Daoy (cell line): ENCODE measurements at places on chromosomes 2 and 18. TPM values are rescaled to one million over a fixed set of nuclear protein-coding genes. Genes with fewer than 3 reads are reported as not detected.

GRCh38 chr2:75465317-75465984 lies 95.3 kb downstream of the EVA1A start:
- DNase-seq, result peak; percentile 41

DNA sequence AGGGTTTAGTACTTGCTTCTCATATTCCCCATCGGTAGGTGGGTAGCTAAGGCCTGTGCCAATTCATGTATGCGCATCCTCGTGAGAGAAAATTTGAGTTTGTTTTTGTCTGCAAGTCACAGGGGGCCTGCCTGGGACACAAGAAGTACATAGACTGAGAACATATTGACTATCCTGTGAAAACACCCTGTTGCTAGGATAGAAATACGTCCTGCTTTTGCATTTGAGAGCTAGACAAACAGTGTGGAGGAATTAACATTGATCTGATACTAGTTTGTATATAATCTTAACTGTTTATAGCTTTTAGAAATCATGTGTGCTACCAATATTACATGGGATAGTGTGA lies 10.9 kb downstream of the WDR7 start:
- no peak for DNase-seq

DNA sequence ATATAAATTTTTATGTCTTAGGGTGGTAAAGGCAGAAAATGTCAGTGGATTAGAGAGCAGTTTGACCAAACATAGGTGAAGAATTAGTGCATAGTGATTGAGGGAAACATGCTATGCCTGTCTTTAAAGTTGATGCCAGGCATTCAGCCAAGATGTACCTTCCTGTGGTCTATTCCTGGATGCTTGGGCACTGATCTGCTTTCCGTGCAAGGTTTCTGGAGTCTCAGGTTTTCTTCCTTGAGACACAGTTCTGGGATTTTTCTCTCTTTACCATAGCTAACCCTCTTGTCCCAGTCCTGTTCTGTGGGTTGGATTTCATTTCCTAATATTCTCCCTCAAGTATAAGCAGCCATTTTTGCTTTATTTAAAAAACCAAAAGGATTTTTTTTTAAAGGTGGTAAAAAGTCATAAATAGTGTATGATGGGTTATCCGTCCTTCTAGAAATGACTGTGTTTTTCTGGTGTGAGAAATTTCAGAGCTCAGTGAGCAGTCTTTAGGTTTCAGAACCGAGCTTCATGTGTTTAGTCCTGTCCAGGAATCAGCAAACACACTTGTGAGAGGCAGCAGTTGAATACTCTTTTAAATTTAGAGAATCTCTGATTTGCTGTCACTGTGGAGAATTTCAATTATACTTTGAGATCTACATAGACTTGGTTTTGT lies 43.0 kb upstream of the CYBRD1 start:
- DNase-seq, result peak; percentile 17

- DNase-seq, result no peak
These were observed 20.5 kb downstream of the FTCDNL1 start for GRCh38 chr2:199830531-199830930.

The ING5 gene
- total RNA-seq, result 12.0 and 21.0 TPM in 2 replicates

DNA sequence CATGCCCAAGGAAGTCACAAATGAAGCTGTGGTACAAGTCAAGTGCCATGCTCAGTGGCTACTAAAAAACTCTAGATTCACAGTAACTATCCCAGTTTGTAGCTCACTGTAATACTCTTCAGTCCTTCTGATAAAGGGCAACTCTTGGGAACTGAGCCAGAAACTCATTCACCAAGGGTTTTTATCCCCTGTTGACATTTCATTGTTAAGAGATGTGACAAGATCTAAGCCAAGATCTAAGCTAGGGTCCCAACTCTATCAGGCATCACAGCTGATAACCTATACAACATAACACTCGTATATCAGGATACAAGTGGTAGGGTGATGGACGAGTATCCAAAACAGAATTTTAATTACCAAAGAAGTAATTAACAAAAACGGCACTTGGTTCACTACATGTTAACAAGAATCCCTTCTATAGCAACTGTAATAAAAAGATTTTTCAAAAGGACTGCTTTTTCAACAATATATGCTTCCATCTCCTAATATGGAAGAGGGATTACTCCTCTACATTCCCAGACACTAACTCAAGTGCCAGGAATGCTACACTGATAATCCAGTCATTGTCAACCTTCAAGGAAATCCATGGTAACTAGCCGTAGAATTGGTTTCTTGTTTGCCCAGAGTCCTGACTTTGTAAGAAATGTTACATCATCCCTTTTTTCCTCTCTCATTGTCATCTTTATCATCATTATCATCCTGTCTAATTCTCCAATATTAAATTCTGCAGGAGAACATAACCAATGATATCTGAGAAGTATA lies 111.7 kb downstream of the CDH2 start:
- peak; percentile 58 for DNase-seq

GRCh38 chr2:3189076-3189591 lies 188.5 kb downstream of the EIPR1 start:
- DNase-seq, result no peak

- no peak for DNase-seq
These were observed 600.2 kb downstream of the NYAP2 start for GRCh38 chr2:225999692-226000091.

The AFG3L2 gene
- 54.3 and 64.2 TPM in 2 replicates for total RNA-seq

GRCh38 chr2:45014831-45015230 lies 5.6 kb upstream of the SIX2 start:
- no peak for DNase-seq

The GPR39 gene
- 5.5 and 8.1 TPM in 2 replicates for total RNA-seq

The EMX1 gene
- total RNA-seq, result 0.06 and 0.29 TPM in 2 replicates

The CFAP221 gene
- 0.29 and 2.0 TPM in 2 replicates for total RNA-seq

The FAP gene
- total RNA-seq, result 6.9 and 10.1 TPM in 2 replicates

DNA sequence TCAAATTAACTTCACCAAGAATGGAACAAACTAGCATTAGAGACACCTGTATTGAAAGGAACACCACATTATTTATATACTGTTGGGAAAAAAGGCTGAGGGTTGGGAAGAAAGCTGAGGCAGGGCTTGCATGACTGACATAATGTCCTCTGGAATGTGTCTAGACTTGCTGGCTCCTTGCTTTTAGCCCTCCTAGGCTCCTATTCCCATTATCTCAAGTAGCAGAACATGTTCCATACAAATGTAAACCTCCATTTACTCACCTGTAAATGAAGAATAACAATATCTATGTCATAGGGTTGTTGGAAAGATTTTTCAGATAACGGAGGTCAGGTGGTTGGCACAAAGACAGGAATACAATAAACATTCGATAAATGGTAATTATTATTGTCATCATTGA lies 976 bp upstream of the ACADL start:
- no peak for DNase-seq

- no peak for DNase-seq
These were observed 7.2 kb downstream of the CPSF3 start for GRCh38 chr2:9430316-9431293.

The CPLX4 gene
- not detected in 2 replicates for total RNA-seq

DNA sequence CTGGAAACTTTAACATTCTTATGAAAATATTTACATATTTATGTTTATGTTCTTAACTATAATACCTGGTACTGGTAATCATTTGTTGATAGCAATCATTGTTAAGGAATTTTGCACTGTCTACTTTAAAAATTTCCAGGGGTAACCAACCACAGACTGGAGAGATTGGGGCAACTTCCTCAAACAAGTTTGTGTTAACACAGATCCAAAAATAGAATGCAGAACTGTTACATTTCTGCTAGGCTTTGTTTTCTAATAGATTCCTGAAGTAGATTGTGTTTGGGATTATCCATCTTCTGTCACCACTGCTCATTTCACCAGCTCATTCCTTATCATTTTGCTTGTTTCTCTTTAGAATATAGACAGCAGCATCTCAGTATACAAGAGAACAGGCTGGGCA lies 23.7 kb downstream of the RNF125 start:
- no peak for DNase-seq

DNA sequence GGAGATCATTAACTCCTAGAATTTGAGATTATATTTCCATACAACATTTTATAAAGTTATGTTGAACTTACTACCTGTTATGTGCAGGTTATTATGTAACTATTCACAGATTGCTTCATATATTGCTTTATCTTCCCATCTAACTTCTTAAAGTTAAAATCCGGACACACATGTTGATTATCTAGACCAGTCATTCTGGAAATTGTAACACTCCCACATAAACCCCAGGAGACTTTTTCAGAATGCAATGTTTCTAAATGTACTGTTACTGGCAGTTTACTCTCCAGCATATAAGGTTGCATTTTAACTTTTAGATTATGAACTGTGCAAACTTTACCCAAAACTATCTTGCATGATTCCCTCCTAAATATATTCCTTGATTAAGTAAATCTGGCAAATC lies 70.5 kb upstream of the FAM117B start:
- DNase-seq, result no peak

The FOXD4L1 gene
- total RNA-seq, result 0.11 TPM in 1 of 2 replicates, not detected in the other

GRCh38 chr2:227870710-227871374 lies 589 bp upstream of the DAW1 start:
- DNase-seq, result peak; percentile 66

GRCh38 chr2:49003201-49003600 lies 151.1 kb downstream of the FSHR start:
- DNase-seq, result no peak

GRCh38 chr2:185628985-185629384 lies 109.6 kb upstream of the FSIP2 start:
- peak; percentile 5 for DNase-seq

The COBLL1 gene
- 4.6 and 6.7 TPM in 2 replicates for total RNA-seq

- DNase-seq, result no peak
These were observed 50.4 kb upstream of the TMEM247 start for GRCh38 chr2:46428911-46429436.

DNA sequence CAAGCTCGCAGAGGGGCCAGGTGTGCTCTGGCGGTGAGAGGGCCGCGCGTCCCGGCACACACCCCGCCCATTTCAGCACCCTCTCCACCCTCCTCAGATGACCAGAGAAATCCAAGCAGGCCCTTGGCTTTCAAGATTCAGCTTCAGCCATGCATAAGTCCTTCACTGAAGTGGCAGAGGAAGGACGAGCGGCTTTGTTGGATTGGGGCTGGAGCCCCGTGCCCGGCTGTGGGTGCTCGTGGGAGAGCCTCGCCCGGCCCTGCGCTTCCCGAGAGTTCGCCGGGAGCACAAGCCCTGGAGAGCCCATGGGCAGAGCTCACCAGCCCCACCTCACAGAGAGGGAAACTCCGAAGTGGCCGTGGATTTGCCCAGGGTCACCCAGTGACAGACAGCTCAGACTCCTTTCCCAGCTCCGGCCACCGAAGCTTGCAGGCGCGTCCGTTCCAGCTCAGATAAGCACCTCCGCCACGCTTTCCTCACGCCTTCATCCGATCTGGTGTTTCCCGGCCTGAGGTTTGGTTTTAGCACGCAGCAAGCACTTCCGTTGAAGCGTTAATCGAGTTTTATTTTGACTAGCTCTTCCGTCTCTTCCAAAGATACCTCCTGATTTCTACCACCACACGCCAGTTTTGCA lies 45.6 kb upstream of the MTCL1 start:
- no peak for DNase-seq

The CCDC178 gene
- not detected in 2 replicates for total RNA-seq

The DSG2 gene
- 22.2 and 22.3 TPM in 2 replicates for total RNA-seq

DNA sequence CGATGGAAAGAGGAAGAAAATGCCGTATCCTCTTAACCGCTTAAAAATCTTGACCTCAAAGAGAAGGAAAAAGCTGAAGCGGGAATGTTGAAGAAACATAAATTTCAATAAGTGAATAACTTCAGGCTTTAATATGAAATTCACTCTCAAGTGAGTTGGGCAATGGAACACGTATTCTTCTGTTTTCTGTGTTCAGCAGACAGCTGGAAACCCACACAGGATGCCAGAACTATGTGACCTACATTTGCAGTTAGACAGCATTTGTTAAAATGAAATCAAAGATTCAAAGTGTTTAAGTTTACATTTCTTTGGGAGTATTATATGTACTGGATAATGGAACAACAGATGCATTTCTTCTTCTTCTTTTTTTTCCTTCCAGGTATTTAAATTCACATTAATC lies 80.5 kb upstream of the SPATS2L start:
- no peak for DNase-seq

- peak; percentile 9 for DNase-seq
These were observed 137.6 kb downstream of the MYO1B start for GRCh38 chr2:191382801-191383200.

GRCh38 chr2:233793465-233794127 lies 15.5 kb downstream of the MROH2A start:
- DNase-seq, result no peak

GRCh38 chr2:24894750-24895149 lies 25.3 kb downstream of the ADCY3 start:
- no peak for DNase-seq

DNA sequence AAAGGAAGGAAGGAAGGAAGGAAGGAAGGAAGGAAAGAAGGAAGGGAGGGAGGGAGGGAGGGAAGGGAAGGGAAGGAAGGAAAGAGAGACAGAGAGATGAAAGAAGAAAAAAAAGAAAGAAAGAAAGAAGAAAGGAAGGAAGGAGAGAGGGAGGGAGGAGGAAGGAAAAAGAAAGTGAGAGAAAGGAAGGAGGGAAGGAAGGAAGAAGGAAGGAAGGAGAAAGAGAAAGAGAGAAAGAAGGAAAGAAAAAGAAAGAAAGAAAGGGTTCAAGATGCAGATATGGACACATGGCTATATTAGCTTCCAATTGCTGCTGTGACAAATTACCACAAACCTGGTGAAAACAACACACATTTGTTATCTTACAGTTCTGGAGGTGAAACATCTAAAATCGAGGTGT lies 20.4 kb upstream of the UBE2F start:
- no peak for DNase-seq

GRCh38 chr2:39383146-39383545 lies 53.9 kb downstream of the MAP4K3 start:
- DNase-seq, result no peak

- DNase-seq, result no peak
These were observed 547.5 kb upstream of the NRXN1 start for GRCh38 chr2:51579412-51579811.

DNA sequence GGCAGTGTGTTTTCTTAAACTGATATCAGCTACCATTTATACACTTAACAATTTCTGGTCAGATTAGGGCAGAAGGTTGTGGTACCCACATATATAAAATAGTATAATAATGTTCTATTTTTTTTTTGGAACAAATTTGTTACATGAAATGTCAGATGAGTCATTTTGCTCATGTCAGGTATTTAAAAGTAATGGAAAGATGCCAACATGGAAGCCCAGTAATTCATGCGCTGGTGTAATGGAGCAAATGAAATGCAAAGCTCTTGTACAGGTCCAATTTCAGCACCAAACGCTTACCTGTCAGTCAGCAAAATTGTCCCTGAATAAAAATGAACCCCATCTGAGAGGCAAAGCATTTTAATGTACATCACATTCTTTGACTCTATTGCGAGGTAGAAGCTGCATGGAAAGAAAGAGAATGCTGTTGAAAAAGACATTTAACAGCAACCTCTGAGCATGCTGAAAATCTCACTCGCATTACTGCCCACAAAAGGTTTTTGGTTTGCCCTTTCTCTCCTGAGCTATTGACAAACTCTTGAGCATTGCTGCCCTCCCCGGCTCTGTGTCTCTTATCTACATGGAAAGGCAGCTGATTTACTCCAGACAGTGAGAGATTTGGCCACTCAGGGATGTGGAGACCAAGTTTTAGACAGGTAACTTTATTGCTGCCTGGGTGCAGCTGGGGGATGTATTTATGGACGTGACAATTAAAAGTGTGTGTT lies 217.5 kb downstream of the CAMKMT start:
- DNase-seq, result no peak

GRCh38 chr18:43073771-43074170 lies 41.7 kb downstream of the RIT2 start:
- no peak for DNase-seq
